COR-L47 (cell line): ENCODE measurements at places on chromosomes 5 and 9.

DNA sequence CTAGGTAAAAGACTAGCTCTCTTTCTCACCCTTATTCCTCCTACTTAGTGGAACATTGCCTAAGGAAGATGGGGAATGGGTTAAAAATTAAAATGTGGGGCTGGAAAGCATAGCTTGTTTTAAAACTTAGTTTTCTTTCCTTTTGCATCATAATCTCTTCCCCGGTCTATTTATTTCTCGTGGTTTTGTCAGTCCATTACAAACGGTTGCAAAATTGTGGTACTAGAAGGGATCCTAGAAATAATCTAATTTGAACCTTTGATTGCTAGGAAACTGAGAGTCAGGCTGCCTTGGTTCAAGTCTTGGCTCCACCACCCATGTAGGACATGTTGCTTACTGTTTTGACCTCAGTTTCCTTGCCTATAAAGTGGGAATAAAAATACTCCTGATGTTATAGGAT, 1.3 kb downstream of the IL31RA start:
- no peak for DNase-seq

DNA sequence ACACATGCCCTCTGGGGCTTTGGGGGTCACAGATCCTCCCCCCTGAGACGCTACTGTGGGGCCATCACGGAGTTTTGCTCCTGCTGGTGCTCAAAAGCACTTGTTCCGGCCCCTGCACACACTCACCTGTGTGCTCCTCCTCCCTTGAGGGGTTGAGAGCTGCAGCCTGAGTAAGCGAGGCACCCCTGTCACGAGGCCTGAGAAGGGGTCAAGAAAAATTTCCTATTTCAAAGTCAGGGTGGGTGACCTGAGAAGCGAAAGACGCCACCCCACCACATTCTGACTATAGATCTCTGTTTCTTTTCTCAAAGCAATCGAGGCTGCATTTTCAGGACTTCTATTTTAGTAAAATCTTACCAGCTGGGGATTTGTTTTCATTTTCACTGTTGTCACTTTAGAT, 138.5 kb downstream of the DCP2 start:
- no peak for DNase-seq

GRCh38 chr5:119537704-119538103, 85.4 kb downstream of the HSD17B4 start:
- DNase-seq = no peak

DNA sequence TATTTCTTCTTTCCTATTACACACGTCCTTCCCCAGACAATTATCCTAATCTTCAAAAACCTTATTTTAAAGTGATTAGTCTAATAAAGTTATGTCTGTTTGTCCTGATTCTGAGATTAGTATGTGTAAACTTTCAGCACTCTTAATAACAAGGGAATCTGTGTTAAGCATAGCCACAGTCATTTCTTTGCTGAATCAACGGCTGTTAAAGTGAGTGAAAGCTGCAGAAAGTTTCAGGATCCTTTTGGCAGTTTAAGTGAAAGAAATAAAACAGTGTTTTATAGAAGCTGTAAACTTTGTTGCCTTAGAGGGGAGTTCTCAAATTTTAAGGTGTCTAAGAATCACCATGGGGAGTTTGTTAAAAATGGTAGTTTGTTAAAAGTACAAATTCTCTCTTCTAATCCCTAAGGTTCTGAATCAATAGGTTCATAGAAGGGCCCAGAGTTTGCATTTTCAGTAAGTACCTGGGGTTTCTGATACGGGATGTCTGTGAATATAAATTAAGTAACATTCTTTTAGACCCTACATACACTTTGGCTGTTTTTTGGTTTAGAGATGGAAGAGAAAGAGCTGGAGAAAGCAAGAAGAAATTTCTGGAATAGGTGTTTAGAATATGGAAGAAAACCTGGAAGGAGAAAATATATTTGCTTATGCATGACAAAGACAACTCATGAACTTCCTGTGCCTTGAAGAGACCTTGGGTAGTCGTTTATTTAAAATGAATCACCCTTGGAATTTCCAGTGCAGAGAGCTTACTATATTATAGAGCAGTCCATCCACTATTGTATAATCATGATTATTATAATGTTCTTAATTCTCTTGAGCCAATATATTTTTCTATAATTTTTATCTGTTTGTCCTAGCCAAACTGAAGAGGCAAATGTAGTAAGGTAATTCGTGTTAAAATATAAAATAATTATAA, 45.7 kb downstream of the SCAMP1 start:
- no peak for DNase-seq

- DNase-seq = no peak
These were observed 379.5 kb downstream of the CDH18 start for GRCh38 chr5:19608444-19609002.

GRCh38 chr5:149268928-149269557, 2.6 kb upstream of the AFAP1L1 start:
- peak; percentile 35 for DNase-seq

DNA sequence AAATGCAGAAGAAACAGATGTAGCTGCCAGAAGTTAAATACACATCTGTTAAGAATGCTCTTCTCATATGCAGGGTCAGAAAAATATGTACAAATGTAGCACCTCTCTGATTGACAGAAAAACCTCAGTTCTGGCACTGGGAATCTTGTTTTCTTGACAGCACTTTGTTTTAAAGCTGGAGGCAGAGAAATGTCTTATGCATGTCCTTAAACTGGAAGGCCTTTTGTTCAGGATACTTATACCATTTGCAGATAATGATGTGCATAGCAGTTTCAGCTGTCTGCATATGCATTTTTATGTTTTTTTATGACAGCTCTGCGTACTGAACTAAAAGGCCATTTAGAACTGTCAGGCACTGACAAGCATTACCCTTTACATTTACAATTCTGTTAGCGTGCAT, 567.9 kb downstream of the EBF1 start:
- DNase-seq = no peak

- DNase-seq = no peak
These were observed 99.7 kb downstream of the PCSK1 start for GRCh38 chr5:96333391-96333790.

- no peak for DNase-seq
These were observed 1247.4 kb downstream of the EFNA5 start for GRCh38 chr5:106423109-106423897.

- no peak for DNase-seq
These were observed 484.1 kb upstream of the SEMA6A start for GRCh38 chr5:117058740-117059139.

GRCh38 chr5:1867815-1868143, 14.9 kb downstream of the IRX4 start:
- DNase-seq = no peak

GRCh38 chr9:3793971-3794383, 268.2 kb upstream of the RFX3 start:
- DNase-seq = peak; percentile 39

DNA sequence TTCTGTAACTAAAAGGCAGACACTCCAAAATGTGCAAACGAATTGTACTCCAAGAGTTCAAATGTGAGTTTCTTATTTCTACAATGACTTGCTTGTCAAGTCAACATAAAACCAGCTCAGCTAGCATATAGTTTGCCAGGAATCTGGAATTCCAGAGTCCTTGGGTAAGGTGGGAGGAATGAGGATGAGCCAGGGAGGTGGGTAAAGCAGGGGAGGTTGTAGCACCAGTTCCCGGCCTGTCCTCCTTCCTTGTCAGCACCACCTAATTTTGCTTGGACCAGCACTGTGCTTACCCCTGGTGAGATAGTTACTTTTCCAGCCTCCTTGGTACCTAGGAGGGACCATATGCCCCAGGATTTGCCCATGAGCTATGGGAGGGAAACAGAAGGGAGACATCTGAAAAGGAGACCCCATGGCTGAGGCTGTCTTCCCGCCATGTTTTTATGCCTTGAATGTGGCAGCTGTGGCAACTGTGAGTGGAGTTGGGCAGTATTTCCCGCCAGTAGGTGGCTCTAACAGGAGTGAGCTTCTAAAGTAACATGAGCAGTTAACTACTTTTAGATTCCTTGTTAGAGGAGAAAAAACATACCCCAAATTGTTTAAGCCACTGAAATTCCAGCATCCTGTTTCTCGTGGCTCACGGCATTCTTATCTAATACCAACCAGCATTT, 302.5 kb downstream of the TENT4A start:
- no peak for DNase-seq

DNA sequence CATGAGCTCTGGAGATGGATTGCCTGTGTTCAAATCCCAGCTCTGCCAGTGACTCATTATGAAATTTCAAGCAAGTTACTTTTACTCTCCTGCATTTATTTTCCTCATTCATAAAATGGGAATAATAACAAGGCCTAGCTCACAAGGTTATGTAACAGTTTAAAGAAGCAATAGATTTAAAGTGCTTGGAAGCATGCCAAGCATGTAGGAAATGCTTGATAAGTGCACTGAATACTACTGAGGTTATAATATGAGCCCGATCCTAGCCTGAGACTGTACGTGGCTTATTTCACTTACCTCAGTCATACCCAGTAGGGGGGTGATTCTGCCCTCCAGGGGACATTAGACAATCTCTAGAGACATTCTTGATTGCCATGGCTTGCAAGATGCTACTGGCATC, 734.1 kb upstream of the WWC1 start:
- no peak for DNase-seq

DNA sequence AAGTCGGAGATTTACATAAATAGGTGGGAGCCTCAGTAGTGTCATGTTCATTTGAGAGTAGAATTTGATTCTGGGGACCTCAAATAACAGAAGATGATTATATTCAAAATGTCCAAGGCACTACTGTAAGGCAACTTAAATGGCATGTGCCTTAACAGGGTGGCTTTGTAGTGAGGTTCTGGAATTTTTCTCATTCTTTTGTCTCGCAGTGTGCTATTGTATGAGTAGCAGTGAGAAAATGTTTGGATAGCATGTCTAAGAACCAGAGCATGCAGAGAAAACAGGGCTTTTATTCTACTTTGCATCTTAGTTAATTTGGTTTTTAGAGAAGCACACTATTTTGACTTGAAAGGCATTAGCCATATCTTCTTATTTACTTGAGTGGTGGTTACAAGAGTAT, 25.0 kb downstream of the MAST4 start:
- DNase-seq = no peak

GRCh38 chr5:107519900-107520354, 150.8 kb downstream of the EFNA5 start:
- DNase-seq = no peak

DNA sequence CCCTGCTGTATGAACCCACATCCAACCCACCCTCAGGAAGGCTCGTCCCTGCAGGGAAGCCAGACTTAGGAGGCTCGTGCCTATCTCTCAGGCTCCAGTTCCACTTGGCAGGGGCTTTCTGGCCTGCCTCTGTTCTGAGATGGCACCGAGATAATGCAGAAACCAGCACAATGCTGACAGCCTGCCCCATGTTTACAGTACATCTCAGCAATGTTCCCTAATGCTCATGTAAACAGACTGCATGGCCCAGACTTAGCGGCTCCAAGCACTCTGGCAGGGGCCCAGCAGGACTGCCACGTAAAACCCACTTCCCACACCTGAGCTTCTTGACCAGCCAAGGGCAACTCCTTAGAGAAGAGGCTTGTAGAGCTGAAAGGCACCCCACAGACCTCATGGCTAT, 499.5 kb upstream of the BRINP1 start:
- peak; percentile 97 for DNase-seq

GRCh38 chr9:18606281-18606680, 132.3 kb downstream of the ADAMTSL1 start:
- DNase-seq = no peak

DNA sequence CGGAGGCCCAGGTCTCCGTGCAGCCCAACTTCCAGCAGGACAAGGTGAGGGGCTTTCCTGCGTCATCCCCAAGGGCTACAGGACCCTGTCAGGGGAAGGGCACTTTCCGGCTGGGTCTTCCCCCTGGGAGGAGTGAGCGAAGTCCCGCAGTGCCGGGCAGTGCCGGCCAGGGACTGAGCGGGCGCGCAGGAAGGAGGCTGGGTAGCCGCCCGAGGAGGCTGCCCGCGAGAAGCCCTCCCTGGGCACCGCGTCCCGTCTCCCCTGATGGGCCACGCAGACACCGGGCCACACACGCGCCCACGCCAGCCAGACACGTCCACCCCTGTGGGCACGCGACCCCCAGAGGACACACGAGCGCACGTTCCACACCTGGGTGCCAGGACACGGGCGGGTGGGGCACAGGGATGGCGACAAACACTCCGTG, 357 bp downstream of the PTGDS start:
- DNase-seq = no peak

- no peak for DNase-seq
These were observed 2.7 kb downstream of the LARP1 start for GRCh38 chr5:154757814-154758406.

GRCh38 chr5:151718153-151718552, 31.4 kb upstream of the SPARC start:
- DNase-seq = no peak

DNA sequence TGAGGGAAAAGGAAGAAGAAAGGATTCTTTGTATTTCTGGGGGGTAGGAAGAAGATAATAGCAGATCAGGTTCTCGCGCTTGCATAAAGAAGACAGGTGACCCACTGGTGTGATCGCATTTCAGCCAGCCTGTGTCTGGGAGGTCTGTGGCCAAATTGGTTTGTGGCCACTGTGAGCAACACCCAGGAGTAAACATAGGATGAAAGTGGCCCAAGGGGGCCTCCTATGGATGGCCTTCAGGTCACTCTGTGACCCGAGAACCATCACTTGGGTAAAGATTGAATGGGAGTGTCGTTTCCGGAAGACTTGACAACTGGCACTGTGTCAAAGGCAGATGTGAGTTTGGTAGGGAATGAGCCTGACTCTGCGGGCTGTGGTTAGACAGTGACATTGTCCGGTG, 34.2 kb downstream of the RAI14 start:
- no peak for DNase-seq

GRCh38 chr5:54766748-54767147, 218.6 kb downstream of the ESM1 start:
- DNase-seq = no peak

DNA sequence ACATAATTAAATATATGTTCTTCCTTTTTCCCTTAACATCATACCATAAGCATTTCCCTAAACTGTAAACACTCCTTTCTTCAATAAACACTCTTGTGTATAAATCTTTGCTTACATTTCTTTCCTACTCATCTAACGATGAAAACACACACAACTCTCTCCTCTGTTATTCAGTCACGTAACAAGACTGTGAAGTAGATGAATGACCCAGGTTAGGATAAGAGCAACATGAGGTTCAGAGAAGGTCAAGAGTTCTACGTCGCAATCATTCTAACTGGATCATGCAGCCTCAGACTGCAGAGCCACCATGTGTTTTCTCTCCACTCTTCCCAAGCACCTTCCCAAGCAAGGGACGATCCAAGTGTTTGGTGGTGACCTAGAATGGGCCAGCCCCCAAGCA, 70.5 kb upstream of the SPTLC1 start:
- DNase-seq = no peak

DNA sequence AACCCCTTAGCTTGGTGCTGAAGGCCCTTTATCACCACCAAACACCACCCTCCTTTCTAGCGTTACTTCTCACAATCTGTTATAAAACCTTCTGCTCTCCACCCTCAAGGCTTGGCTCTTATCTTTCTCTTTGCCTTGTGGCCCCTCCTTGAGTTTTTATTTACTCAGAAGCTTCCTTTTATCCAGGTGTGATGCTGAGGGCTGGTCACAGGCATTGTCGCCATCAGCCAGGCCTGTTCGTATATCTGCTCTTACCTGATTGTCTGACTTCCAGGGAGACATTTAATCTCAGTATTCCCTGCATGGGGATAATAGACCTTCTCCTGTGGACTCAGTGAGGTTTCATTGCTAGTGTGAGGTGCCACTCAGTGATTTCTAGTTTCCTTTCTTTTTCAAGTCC, 34.2 kb downstream of the MEGF10 start:
- DNase-seq = no peak
